ENCODE measurements at places on chromosomes 12 and 14.
A peak's percentile ranks its signal among the peaks of the same experiment; 100 is the strongest.

DNA sequence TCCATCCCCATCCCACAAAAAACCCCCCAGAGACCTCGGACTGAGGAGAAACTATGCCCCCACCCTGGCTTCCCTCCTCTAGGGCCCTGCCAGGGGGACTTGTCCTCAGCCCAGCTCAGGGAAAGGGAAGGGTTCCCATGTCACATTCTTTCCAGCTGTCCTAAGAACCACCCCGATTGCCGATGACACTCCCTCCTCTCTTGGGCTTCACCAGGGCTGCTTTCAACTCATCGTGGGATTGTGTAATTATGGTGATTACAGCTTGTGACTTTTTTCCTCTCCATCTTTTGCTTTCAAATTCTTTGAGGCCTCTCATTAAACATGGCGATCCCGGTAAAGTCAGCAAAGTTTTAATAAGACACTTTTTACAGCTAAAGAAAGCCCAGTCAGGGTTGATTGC, 344.0 kb downstream of the DPF3 start:
- no peak for DNase-seq

- no peak for DNase-seq
These were observed 55.2 kb downstream of the TGFB3 start for GRCh38 chr14:75926431-75927115.

- no peak for DNase-seq
These were observed 76.4 kb upstream of the HOXC13 start for GRCh38 chr12:53862206-53862605.

DNA sequence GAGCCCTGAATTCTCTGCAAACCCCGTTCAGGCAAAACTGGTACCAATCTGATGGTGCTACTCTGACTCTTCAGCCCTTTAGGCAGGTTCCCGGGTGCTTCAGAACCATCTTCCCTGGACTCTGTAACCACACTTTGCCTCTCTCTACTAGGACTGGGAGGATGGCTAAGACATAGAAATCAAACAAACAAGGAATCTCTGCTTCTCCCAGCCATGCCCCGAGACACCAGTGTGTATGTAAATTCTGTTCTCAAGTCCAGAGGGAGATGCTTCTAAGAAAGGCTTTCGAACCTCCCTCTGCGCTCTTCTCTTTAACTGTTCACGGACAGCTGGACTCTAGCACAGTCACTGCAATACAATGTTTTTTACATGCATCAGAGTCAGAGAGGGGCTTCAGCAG, 1.9 kb upstream of the KCNK10 start:
- DNase-seq, result no peak

- DNase-seq, result no peak
These were observed 41.8 kb upstream of the CCDC196 start for GRCh38 chr14:66444271-66444927.

GRCh38 chr14:35689000-35689460, 120.1 kb downstream of the RALGAPA1 start:
- no peak for DNase-seq

DNA sequence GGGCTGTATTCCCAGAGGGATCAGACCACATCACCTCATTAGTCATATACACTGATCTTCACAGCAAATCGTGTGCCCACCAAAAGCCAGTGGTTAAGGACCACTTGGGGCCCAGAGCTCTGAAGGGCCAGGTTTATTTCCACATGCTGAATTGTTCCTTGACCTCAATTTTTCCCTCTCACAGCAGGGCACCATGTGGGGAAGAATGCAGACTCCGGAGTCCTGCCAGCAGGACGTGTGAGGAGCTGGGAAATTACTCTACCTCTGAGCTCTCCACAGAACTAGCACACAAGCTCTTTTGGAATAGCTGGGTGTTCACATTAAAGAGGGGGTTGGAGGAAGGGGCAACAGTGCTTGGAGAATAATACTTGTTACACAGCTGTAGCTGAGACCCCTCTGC, 57.6 kb upstream of the SEL1L start:
- DNase-seq, result no peak

- no peak for DNase-seq
These were observed 215.6 kb upstream of the DDHD1 start for GRCh38 chr14:53368711-53369201.

- peak; percentile 9 for DNase-seq
These were observed 170.9 kb upstream of the RTL1 start for GRCh38 chr14:101074196-101075024.

GRCh38 chr12:65607401-65607841, 216.9 kb upstream of the HMGA2 start:
- DNase-seq, result no peak

- DNase-seq, result no peak
These were observed 47.5 kb downstream of the NOS1 start for GRCh38 chr12:117313926-117314325.

GRCh38 chr14:64871344-64871743, 8.4 kb downstream of the SPTB start:
- DNase-seq, result no peak

DNA sequence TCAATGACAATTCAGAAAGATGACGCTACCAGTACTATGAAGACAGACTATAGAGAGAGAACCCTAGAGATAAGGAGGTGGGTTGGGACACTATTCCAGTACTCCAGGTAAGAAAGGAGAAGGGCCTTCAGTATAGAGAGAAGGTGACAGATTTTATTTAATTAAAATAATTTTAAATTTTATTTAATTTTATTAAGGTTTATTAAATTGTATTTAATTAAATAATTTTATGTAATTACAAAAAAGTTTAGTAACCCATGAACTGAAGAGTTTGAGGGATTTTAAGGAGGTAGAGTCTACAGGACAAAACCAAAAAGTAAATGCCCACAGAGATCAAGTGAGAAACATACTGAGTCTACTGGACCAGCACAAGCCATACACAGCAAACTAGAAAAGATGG, 20.3 kb downstream of the TMED10 start:
- no peak for DNase-seq

- no peak for DNase-seq
These were observed 139.9 kb upstream of the G2E3 start for GRCh38 chr14:30419037-30419436.

DNA sequence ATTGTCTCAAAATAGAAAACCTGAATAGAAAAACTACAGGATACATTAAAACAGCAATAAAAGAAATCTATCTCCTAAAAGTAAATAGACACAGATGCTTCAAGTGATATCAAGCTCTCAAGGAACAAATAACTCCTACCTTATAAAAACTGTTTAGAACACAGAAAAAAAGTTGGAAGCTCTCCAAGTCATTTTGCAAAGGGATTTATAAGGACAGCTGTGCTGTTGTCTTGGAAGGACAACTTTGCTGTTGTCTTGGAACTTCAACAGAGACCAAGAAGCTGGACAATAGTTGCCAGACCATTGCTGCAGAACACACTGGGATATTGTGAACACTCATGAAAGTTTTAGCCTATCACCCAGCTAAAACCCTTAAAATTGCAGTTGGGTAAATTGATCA, 780.7 kb downstream of the FLRT2 start:
- DNase-seq, result no peak

DNA sequence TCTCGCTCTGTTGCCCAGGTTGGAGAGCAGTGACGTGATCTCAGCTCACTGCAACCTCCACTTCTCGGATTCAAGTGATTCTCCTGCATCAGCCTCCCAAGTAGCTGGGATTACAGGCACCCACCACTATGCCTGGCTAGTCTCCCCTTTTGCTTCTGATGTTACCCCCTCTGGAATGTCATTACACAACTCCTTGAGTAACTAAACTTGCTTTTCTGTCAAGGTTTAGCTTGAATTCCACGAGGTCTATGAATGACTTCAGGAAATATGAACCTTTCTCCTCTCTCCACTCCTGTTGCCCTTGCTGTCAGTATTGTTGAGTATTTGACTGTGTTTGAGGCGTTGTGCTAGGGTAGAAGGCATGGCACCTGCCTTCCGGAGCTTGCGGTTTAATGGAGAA, 16.8 kb upstream of the RTRAF start:
- no peak for DNase-seq

DNA sequence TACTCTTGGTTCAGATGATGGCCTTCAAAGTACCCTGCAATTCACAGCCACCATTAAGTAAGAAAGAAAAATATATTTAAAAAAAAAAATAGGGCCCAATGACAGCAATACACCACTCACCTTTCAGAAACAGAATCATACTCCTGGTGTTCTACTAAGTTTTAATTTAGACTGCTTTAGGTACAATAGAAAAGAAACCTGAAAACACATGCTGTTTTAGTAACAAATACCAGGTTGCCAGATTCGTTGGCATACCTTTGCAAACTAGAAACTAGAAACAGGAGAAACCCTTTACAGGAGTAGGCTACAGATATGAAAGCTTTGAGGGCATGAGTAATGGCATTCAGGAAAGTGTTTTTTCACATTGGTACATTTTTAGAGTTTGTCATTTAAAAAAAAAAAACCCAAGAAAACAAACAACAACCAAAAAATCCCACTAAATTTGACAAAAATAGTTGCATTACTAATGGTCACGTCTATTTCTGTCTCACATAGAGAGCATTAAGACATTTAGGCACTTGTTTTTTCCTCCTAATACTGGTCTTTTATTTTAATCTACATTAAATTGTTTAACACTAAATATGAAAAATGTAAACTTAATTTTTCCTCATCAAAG, 4.0 kb downstream of the SIX1 start:
- DNase-seq, result no peak

DNA sequence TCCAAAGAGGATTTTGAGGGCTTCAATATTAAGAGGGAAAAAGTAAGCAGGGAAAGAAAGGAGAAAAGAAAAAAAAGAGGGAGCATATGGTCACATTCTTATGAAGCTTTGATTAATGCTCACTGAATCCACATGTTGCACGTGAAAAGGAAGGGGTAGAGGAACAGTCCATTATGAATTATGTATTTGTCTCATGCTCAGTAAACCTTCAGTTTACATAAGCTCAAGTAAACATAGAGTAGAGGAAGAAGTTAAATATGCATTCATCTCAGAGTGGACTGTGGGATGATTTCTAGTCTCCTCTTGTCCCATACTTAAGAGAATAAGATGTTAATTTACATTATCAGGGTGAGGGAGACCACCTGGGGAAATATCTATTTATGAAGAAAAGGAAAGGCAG, 334.5 kb downstream of the IPO8 start:
- DNase-seq, result no peak

GRCh38 chr14:86168371-86168770, 638.4 kb downstream of the FLRT2 start:
- DNase-seq, result no peak

DNA sequence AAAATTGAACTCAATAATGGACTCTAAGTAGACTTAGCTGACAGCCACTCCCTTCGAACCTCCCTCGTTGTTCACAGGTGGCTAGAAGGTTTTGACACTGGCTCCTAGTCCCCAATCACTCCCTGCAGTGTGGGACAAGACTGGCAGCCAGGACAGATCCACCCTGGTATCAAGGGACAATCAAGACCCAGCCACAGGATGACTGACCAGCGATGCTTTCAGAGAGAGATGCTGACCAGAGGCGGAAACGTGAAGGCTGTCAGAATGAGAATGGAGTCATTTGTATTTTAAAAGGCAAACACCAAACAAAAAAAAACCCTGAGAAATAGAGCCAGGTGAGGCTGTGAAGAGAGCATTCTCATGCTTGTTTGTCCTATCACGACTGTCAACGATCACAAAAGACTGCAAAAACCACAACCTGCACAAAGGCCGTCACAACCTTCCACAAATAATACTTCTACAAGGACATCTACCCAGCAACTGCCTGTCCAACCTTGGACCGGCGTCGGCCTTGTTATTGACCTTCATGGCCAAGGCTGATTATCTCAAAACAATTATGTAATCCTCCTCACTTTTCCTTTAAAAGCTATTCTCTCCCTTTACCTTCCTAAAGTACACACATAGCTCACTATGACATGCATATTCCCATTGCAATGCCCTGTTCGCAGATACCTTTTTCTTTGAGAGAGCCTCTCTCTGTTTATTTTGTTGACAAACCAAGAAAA, 13.2 kb downstream of the EIF5 start:
- no peak for DNase-seq

- no peak for DNase-seq
These were observed 5.6 kb downstream of the CNIH1 start for GRCh38 chr14:54435500-54435981.

DNA sequence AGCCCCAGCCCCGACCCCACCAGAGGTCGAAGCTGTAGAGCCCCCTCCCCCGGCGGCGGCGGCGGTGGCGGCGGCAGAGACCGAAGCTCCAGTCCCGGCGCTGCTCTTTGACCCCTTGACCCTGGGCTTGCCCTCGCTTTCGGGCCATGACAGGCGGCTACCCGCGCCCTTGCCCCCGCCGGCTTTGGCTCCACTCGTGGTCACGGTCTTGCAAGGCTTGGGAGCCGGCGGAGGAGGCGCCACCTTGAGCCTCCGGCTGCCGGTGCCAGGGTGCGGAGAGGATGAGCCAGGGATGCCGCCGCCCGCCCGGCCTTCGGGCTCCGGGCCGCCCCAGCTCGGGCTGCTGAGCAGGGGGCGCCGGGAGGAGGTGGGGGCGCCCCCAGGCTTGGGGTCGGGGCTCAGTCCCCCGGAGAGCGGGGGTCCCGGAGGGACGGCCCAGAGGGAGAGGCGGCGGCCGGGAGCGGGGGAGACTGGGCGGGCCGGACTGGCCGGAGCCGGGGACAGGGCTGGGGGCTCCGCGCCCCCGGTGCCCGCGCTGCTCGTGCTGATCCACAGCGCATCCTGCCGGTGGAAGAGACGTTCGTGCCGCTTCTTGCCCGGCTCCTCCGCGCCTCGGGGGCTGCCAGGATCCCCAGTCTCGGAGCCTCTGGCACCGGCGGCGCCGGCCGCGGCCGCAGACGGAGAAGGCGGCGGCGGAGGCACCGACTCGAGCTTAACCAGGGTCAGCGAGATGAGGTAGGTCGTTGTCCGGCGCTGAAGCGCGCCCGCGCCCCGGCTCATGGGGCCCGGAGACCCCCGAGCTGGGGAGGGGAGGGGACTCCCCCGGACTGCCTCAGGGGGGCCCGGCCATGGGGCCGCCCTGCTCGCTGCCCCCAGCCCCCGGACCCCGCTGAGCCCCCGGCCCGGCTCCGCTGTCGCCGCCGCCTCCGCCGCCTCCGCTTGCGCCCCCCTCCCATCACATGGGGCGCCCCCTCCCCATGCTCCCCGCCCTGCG, 778 bp downstream of the AGAP2 start:
- no peak for DNase-seq

GRCh38 chr14:81453166-81453766, 53.1 kb upstream of the STON2 start:
- peak; percentile 60 for DNase-seq

DNA sequence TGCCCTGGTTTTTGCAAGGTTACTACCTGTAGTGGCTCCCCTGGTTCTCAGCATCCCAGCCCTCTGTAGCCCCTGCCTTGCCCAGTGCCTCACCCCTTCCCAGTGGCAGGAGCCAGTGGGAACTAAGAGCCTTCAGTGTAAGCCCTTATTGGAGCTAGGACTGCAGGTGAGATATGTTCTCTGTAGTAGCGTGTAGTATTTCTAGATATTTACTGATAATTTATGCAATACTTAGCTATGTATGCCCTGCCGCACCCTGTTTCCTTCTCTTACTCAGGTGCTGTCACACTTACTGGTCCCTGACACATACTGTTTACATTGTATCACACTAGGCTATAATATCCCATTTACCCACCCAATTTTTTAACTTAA, 3.6 kb downstream of the BMAL2 start:
- no peak for DNase-seq
